ENCODE measurements at places on chromosomes 16 and 17.

GRCh38 chr17:9917801-9918200 is 12.7 kb upstream of the RCVRN start:
- DNase-seq = no peak

GRCh38 chr17:72969293-72969906 is 123.1 kb downstream of the SLC39A11 start:
- DNase-seq = no peak

DNA sequence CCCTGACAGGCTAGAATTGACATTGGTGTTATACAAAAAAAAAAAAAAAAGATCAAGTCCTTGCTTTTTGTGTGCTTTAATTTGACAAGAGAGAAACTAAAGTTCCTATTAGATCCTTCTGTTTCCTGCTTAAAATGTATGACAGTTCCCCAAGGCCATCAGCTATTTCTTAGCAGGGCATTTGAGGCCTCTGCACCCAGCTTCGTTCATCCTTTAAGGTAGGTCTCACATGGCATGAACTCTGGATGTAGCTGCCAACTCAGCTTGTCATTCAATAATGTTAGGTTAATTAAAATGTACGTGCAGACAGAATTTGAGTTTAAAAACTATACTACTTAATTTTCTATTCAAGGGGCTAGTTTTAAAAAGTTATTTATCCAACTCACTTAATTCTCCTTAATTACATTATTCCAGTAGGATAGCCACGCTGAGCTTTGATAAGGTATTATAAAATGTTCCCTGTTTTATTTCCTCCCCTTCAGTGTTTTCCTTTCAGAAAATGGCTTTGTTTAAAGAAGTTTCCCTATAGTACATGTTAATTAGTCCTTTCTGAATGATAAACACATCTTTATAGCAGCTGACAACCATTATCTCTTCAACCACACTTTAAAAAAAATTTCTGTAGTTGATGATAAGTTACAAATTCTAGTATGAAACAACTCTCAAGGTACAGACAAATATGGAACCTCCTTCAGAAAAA is 1.2 kb upstream of the RFFL start:
- no peak for DNase-seq

- DNase-seq = peak; percentile 30
Observed at GRCh38 chr17:5913032-5913531, 157.1 kb upstream of the WSCD1 start.

DNA sequence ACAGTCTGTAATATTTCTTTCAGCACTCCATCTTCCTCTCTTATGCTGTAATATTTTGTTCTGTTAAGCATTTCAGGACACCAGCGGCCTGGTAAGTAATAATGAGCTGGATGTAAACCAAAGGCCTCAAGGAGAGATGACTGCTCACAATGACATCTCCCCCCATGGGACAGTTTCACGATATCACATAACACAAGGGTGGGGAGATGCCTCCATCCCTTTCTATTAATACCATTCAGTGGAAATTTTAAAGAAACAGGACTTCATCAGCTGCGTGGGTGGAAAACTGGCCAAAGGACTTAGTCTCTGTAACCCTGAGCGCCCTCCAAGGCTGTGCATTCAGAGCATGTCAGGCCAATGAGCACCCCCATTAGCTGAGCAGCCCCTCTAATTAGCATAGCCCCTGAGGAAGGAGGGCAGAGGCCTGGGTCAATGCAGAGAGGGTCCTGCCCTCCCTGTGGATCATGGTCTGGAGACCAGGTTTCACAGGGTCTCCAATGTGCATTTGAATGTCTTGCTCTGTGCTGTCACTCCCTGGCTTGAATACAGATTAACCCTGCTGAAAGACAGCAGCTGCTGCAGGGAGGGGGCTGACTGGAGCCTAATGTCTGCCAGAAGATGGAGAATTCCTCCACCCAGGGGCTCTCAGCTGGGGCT is 156.4 kb downstream of the HS3ST2 start:
- no peak for DNase-seq

GRCh38 chr16:52932321-52932720 is 120.4 kb downstream of the CHD9NB start:
- no peak for DNase-seq

- DNase-seq = no peak
Observed at GRCh38 chr17:75086496-75087181, 1.1 kb upstream of the SLC16A5 start.

DNA sequence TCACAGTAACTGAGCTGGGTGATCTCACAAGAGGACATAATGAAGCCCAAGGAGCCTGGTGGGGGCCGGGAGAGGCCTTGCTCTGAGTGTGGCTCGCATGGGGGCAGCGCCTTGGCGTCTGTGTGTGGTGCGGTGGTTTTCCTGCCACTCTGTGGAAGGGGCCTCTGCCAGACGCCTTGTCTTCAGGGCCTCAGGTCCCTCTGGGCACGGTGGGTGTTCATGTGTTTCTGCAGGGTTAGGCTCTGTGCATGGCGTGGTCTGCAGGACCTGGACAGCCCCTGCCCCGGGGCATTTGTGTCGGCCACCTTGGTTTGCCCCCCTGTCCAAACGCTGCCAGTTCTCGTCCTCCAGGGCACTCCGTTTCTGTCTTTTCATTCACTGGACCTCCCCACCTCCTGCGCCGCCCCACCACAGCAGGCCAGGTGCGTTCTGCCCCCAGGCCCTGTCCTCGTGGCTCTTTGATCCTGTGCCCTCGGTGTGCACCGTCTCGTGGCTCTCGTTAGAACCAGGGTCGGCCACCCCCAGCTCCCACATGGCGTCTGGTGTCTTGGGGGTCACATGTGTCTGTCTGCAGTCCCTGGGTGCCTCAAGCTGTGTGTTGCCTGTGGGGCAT is 43.7 kb upstream of the ZNF750 start:
- DNase-seq = no peak

GRCh38 chr17:79485419-79485985 is 125.3 kb downstream of the RBFOX3 start:
- DNase-seq = no peak

DNA sequence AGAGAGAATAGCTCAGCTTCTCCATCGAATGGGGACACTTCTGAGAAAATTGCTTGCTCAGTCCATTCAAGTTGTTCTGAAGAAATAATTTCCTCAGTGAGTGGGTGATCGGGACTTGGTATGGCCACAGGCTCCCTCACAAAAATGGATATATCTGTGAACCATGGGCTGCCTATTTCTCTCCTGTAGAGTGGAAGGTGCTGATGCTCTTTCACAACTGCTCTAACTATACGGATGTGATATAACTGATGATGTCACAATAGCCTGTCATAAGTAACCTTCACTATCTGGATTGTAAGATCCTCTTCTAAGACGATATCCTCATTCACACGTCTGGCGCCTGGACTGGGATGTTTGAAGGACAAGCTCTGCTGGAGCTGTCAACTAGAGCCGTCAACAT is 4.7 kb upstream of the CCL18 start:
- no peak for DNase-seq

DNA sequence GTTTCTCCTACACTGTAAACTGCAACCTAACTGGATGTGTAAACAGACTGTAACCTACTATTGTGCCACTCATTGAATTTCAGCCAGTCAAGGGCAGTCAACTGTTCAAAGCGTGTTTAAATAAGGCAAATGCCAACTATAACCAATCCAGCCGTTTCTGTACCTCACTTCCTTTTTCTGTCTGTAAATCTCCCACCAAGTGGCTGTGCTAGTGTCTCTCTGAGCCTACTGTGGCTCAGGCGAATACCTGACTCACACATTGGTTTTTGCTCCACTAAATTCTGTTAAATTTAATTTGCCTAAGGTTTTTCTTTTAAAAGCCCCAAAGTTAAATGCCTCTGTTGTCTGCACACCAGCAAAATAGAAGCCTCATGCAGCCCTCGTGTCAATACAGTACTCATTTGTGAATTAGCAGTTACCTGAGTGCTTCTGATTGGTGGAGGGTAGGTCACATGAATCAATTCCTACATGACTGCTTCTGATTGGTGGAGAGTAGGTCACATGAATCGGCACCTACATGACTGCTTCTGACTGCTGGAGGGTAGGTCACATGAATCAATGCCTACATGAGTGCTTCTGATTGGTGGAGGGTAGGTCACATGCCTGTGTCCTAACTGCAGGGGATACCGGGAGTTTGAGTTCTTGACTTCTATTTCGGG is 31.1 kb upstream of the CCR7 start:
- DNase-seq = no peak

DNA sequence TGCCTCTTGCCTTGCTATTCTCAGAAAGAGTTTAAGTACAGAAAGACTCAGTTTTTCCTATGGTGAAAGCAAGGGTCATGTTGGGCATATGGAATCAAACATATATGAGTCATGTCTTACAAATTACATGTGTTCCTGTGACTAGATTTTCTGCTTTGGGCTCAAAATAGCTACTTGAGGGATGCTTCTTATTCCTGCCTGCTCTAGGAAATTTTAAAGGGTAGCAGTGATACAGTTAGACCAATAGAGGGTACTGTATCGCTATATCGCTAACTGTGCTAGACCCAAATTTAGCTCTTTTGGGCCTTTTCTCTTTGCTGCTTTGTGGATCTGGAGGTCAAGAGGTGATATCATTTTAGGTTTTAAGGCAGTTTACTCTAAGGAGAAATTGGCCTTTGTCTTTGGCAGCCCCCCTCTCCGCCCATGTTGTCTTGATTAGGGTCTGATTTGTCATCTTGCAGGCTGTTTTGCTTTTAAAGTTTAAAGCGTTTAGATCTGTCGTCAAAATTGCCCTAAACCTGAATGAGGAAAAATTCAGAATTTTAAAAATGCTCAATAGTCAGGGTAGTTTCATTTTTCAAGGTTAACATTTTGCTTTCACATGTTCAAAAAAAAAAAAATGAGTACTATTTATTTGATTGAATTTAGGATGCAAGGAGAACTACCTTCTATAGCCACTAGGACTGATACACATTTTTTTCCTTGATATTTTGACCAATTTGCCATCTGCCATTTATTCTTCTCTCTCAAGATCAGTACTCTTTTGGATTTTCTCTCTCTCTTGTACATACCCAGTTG is 8.8 kb downstream of the NFATC3 start:
- DNase-seq = no peak

- DNase-seq = no peak
Observed at GRCh38 chr17:7886227-7887037, 2.2 kb upstream of the CHD3 start.

GRCh38 chr17:14321980-14322776 is 21.3 kb downstream of the HS3ST3B1 start:
- DNase-seq = no peak

DNA sequence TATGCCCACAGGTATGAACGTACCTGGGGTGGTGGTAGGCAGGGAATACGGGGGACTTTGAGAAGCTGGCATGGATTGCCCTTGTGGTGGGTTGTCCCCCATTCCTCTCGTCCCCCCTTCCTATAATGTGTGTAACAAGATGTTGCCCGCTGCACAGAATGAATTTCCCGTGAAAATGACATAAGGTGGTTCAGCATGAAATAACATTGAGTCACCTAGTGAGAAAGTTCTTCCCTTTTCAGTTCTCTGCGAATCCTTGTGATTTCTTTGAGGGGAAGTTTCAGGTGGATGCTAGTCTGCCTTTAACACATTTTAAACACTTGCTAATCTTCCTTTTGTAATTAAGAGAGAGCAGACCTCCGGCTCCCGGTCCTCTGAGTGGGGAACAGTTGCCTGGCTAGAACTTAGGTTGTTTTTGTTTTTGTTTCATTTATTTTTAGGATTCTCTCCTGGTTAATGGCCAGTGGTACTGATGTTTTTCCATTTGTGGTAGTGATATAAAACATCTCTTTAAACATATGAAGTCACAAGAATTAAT is 58.9 kb downstream of the RAP1GAP2 start:
- no peak for DNase-seq

DNA sequence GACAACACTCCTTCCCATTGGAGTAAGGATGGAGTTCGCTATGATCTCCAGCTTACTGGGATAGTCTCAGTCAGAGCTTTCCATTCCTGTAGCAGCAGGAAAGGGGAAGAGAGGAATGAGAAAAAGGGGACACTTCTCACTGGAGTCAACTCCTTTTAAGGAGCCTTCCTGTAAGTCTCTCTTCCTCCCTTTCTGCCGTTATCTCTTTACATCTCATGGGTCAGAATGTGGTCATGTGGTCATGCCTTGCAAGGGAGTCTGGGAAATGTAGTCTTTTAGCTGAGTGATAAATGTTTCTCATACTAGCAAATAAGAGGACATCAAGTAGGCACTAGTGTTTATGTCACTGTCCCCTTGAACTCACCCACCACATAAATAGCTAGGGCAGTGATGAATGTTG is 227.3 kb downstream of the HAPSTR1 start:
- DNase-seq = no peak

GRCh38 chr16:17313085-17313611 is 157.6 kb downstream of the XYLT1 start:
- no peak for DNase-seq
